ENCODE measurements at places on chromosomes 7 and 10. TPM values are rescaled to one million over a fixed set of nuclear protein-coding genes. Genes with fewer than 3 reads are reported as not detected.

TACC2 gene
- total RNA-seq = 3.4 TPM

DCLRE1C gene
- total RNA-seq = 5.4 TPM

SEMA3A gene
- 105 TPM for total RNA-seq

SFTPA1 gene
- not detected for total RNA-seq

ASAH2B gene
- total RNA-seq = 1.0 TPM

NKX2-3 gene
- not detected for total RNA-seq

TACR2 gene
- total RNA-seq = 0.63 TPM

PTCD1 gene
- total RNA-seq = 3.7 TPM

HOXA13 gene
- total RNA-seq = not detected

ARL5B gene
- 17.6 TPM for total RNA-seq

PITX3 gene
- total RNA-seq = not detected

SPDYE2B gene
- not detected for total RNA-seq

KNDC1 gene
- total RNA-seq = not detected

PPP1R3A gene
- total RNA-seq = not detected

NPTX2 gene
- total RNA-seq = 6.7 TPM

DPP6 gene
- total RNA-seq = not detected

TDRD1 gene
- total RNA-seq = not detected

EPHA1 gene
- total RNA-seq = under 0.01 TPM

PPP1R17 gene
- total RNA-seq = not detected
